ENCODE measurements at places on chromosomes 3 and 15.

DNA sequence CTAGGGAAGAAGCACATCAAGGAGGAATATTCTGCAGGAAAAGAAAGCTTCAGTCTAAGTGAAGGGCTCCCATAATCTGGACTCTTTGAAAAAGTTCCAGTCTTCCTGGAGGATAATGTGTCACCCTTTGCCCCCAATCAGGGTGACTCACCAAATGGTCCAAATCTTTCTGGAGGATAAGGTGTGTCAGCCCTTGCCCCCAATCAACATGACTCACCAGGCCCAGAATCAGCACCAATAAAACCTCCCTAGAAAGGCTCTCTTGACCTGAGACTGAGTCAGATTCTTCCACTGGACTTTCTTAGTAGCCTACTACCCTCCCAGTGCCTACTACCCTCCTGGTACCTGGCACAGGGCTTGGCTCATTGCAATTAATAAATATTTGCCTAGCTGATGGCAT, 9.5 kb upstream of the ARL14 start:
- DNase-seq, result no peak

- DNase-seq, result no peak
Measured at GRCh38 chr3:145704020-145704419, 457.0 kb downstream of the PLOD2 start.

DNA sequence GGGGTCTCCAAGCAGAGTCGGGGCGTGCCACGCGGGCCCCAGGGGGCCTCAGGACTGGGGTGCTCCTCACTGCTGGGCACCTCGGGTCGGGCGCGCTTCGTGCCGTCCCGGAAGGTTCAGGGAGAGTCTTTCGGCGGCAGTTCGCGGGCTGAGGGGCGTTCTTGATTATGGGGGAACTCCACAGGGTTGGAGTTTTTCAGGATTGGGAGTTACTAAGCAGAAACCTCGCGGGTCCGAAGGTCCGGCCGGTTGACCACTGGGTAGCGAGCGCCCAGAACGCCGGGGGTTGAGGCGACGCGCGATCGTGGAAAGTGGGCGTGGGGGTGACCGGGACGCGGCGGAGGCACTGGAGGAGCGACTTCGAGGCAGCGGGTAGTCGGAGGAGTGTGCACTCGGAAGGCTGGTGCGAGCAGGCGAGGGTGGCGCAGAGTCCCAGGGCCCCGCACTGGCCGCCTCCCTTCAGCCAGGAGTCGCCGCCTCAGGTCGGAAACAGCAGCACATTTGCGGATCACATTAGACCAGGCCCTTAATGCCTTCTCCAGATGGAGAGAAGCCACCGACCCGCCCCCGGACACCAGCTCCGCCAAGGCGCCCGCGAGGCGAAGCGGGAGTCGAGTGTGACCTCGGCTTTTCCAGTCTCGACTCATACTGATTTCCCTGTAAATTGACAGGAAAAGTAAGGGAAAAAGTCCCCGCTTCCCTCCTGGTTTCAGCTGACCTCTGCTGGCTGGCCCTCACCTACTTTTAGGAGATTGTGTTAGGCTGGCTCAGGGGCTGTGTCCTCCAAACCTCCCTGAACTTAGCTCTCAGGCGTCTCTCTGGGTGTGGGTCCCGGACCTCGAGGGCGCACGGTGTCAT, 685 bp downstream of the ADAMTSL3 start:
- DNase-seq, result no peak

DNA sequence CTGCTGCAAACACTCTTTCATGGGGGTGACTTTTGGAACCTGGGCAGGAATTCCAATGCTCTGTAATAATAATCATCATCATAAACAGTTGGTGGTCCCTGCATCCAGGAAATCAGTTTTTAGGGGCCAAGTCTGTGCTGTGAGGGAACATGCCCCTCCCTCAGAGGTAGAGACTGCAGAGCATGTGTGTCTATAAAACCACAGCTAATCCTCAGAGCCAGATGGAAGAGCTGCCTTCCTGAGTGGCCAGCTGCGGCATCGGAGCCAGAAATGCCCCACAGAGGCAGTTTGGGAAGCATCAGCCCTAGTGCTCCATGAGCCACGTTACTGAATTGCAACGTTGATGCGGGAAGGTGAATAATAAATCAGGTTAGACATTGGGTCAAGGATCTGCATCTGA, 12.9 kb upstream of the TPM1 start:
- DNase-seq, result no peak

- DNase-seq, result no peak
Measured at GRCh38 chr3:182891364-182891763, 89.0 kb downstream of the DCUN1D1 start.

DNA sequence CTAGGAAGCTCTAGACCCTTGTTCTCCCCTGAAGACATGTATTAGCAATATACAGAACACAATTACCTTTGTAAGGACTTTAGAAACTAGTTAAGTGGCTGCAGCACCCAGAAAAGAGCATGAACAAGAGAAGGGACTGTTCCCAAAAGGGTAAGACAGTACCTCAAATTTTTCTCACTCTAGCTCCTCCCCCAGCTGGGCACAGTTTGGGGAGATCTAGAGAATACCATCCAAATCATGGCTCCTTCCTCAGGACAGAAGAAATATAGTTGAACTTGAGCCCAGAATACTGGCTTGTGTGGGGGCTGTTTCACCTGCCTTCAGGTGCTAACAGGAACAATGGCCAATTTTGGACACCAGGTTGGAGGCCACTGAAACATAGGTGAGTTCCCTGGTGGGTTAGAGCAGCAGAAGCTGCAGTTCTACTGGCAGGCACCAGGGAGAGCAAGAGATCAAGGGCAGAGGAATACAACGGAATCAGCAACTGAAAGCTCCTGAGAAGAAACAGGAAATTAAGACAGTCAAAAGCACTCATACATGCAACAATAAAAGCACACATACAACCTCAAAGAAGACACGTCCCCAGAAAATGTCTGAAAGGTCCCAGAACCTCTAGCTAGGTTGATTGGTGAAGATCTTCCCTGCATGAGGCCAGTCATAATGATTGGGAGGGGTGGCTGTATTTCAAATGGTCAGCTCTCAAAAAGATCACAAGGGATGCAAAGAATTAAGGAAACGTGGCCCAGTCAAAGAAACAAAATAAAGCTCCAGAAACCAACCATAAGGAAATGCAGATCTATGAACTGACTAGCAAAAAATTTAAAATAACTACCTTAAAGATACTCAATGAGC, 104.9 kb upstream of the ASB14 start:
- peak; percentile 67 for DNase-seq

- DNase-seq, result no peak
Measured at GRCh38 chr3:20310629-20311028, 124.6 kb upstream of the SGO1 start.

GRCh38 chr3:177615015-177615414, 417.7 kb upstream of the TBL1XR1 start:
- no peak for DNase-seq

All from CD4-positive, alpha-beta T cell treated with Interleukin-4 for 4 hours (primary cell).